Activated B cell treated with CpG ODN at 0.5 μM for 24 hours (primary cell): ENCODE measurements at places on chromosomes 6 and 20.

DNA sequence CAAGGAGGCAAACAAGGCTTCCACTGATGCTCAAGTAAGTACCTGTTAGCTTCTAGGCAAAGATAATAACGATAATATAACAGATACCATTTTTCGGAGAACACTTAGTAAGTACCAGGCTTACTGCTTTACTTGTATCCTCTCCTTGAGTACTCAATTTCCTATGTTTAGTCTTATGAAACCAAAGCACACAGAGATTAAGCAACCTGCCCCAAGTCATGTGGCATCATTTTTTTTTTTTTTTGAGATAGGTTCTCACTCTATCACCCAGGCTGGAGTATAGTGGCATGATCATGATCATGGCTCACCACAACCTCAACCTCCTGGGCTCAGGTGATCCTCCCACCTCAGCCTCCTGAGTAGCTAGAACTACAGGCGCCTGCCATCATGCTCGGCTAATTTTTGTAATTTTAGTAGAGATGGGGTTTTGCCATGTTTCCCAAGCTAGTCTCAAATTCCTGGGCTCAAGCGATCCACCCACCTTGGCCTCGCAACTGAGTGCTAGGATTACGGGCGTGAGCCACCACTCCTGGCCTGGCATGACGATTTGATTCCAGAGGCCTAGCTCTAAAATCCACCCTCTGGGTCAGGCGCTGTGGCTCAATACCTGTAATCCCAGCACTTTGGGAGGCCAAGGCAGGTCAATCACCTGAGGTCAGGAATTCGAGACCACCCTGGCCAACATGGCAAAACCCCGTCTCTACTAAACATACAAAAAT lies 14.0 kb downstream of the SPAG4 start:
- H3K4me3 ChIP-seq, result no peak overlapping the region
- no peak for DNase-seq
- H3K27me3 ChIP-seq, result no peaks in the 10 kb centered on the region
- peaks cover 2% of the 10 kb centered on the region for H3K4me1 ChIP-seq
- no peak overlapping the region for H3K27ac ChIP-seq

DNA sequence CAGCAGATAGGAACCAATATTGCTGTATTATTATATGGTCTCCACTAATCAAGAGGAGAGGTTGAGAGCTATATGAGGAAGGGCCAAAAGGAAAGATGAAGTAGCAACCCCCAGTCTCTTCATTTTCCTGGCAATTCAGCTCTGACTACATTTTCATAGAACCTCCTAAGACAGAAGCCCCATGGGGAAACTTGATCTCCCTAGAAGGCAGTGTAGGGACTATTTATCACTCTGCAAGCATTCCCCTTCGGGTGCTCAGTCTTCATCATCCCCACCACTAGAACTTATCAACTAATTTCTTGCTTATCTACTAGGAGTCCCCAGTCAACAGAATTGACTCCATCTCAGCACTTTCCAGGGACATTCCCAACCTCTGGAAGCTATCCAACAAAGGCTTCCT lies 25.5 kb upstream of the ITCH start:
- H3K27ac ChIP-seq, result no peak overlapping the region
- no peak for DNase-seq
- H3K4me1 ChIP-seq, result peaks cover 14% of the 10 kb centered on the region
- H3K36me3 ChIP-seq, result no peaks in the 10 kb centered on the region
- no peak overlapping the region for H3K4me3 ChIP-seq

DNA sequence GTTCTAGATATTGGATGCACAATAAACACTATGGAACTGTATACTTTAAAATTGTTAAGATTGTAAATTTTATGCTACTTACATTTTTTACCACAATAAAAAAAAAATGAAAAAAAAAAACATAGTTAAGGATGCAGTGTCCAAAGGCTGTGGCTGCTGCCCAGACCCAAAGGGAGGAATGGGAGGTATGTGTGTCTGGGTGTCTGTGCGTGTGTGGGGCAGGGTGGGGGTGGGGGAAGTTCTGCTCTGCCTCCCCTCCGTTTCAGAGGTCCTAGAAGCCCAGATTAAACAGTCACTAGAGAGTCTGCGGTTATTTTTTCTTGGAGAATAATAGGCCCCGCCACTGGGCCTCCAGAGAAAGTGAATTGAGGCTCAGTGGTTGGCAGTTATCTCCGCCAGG lies 136.4 kb upstream of the ARMC2 start:
- no peak for DNase-seq
- H3K4me3 ChIP-seq, result no peak overlapping the region
- no peak overlapping the region for H3K27ac ChIP-seq
- peaks cover 14% of the 10 kb centered on the region for H3K27me3 ChIP-seq
- no peaks in the 10 kb centered on the region for H3K4me1 ChIP-seq
- no peaks in the 10 kb centered on the region for H3K36me3 ChIP-seq

GRCh38 chr6:157980288-157981131 lies 1.2 kb upstream of the SYNJ2 start:
- peaks cover 2% of the 10 kb centered on the region for H3K36me3 ChIP-seq
- peaks cover 43% of the 10 kb centered on the region for H3K4me1 ChIP-seq
- H3K4me3 ChIP-seq, result peak overlapping the region; percentile 89
- H3K27me3 ChIP-seq, result no peaks in the 10 kb centered on the region
- DNase-seq, result peak; percentile 48

GRCh38 chr6:136365776-136366354 lies 76.2 kb upstream of the BCLAF1 start:
- H3K4me3 ChIP-seq, result peak overlapping the region; percentile 69
- peak overlapping the region; percentile 51 for H3K27ac ChIP-seq
- peaks cover 16% of the 10 kb centered on the region for H3K4me1 ChIP-seq
- H3K36me3 ChIP-seq, result peaks cover 1% of the 10 kb centered on the region

GRCh38 chr6:127289934-127290333 lies 23.3 kb downstream of the RNF146 start:
- no peak for DNase-seq
- peaks cover 62% of the 10 kb centered on the region for H3K36me3 ChIP-seq
- peaks cover 25% of the 10 kb centered on the region for H3K4me1 ChIP-seq
- no peaks in the 10 kb centered on the region for H3K27me3 ChIP-seq
- peak overlapping the region; percentile 79 for H3K27ac ChIP-seq

DNA sequence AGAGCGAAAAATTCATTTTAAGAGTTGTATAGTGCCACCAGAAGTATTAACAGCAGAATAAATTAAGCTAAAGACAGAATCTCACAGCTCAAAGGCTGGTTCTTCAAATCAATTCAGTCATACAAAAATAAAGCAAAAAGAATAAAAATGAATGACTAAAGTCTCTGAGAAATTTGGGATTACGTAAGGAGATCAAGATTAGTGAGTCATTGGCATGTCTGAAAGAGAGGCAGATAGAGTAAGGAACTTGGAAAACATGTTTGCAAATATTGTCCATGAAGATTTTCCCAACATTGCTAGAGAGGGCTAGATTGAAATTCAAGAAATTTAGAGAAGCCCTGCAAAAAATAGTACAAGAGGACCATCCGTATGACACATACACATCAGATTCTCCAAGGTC lies 1413.9 kb upstream of the ADGRB3 start:
- no peak overlapping the region for H3K27ac ChIP-seq
- no peaks in the 10 kb centered on the region for H3K4me1 ChIP-seq
- no peak for DNase-seq
- no peaks in the 10 kb centered on the region for H3K36me3 ChIP-seq
- no peaks in the 10 kb centered on the region for H3K27me3 ChIP-seq

GRCh38 chr6:31969712-31970603 lies 2.0 kb downstream of the DXO start:
- peak overlapping the region; percentile 21 for H3K4me3 ChIP-seq
- H3K27ac ChIP-seq, result peak overlapping the region; percentile 71
- H3K4me1 ChIP-seq, result peaks cover 39% of the 10 kb centered on the region
- peaks cover 63% of the 10 kb centered on the region for H3K36me3 ChIP-seq
- H3K27me3 ChIP-seq, result no peaks in the 10 kb centered on the region

DNA sequence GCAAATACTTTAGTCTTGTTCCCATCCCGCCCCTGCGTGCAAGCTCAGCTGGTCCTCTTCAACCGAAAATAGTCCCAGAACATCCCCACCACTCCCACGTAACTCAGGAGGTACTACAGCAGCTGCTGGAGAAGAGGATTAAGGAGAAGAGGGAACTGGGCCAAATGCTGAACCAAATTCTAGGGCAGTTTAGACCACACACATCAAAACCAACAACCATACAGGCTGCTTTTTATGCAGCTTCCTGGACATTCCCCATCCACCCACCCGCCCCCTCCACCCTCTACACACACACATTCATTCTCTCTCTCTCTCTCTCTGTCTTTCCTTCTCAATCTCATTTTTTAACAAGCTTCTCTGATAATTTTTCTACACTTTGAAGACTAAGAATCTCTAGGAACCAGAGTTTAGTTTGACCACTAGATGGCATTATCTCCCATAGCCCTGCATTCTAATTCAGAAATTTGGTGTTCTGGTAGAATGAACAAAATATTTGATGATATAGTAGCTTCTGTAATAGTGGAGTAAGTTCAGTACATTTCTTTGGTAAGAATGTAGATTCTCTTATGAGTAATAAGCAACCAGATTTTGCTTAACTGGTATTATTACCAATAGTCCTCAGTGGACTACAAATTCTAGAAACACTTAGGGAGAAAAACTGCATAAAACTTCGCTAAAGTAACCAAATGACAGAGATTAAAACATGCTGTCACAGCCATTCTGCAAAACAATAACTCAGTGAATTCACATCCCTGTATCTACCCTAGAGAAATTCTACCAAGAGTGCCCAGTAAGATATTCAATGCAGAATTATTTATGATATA lies 52.1 kb upstream of the BEND6 start:
- H3K36me3 ChIP-seq, result no peaks in the 10 kb centered on the region
- no peak overlapping the region for H3K27ac ChIP-seq
- DNase-seq, result no peak
- H3K4me1 ChIP-seq, result no peaks in the 10 kb centered on the region
- H3K4me3 ChIP-seq, result no peak overlapping the region

- H3K4me1 ChIP-seq, result peaks cover 7% of the 10 kb centered on the region
- H3K27me3 ChIP-seq, result no peaks in the 10 kb centered on the region
- H3K4me3 ChIP-seq, result no peak overlapping the region
- DNase-seq, result no peak
- H3K27ac ChIP-seq, result no peak overlapping the region
These were observed 30.3 kb upstream of the MDGA1 start for GRCh38 chr6:37727996-37728395.

GRCh38 chr6:80316686-80317231 lies 210.3 kb downstream of the BCKDHB start:
- no peak overlapping the region for H3K4me3 ChIP-seq
- H3K27ac ChIP-seq, result no peak overlapping the region
- no peaks in the 10 kb centered on the region for H3K27me3 ChIP-seq
- DNase-seq, result no peak
- H3K4me1 ChIP-seq, result peaks cover 3% of the 10 kb centered on the region
- H3K36me3 ChIP-seq, result peaks cover 3% of the 10 kb centered on the region

GRCh38 chr6:34583861-34584604 lies 27.9 kb upstream of the SPDEF start:
- no peak for DNase-seq
- H3K36me3 ChIP-seq, result peaks cover 39% of the 10 kb centered on the region
- peaks cover 5% of the 10 kb centered on the region for H3K4me1 ChIP-seq
- no peak overlapping the region for H3K4me3 ChIP-seq
- H3K27ac ChIP-seq, result no peak overlapping the region

GRCh38 chr6:111559188-111560097 lies 46.2 kb downstream of the TRAF3IP2 start:
- H3K27me3 ChIP-seq, result no peaks in the 10 kb centered on the region
- H3K4me3 ChIP-seq, result no peak overlapping the region
- H3K36me3 ChIP-seq, result peaks cover 59% of the 10 kb centered on the region

GRCh38 chr20:17845701-17846475 lies 122.7 kb downstream of the SNX5 start:
- peak overlapping the region; percentile 1 for H3K27ac ChIP-seq
- H3K27me3 ChIP-seq, result no peaks in the 10 kb centered on the region
- H3K4me1 ChIP-seq, result peaks cover 77% of the 10 kb centered on the region
- H3K36me3 ChIP-seq, result no peaks in the 10 kb centered on the region
- DNase-seq, result no peak

DNA sequence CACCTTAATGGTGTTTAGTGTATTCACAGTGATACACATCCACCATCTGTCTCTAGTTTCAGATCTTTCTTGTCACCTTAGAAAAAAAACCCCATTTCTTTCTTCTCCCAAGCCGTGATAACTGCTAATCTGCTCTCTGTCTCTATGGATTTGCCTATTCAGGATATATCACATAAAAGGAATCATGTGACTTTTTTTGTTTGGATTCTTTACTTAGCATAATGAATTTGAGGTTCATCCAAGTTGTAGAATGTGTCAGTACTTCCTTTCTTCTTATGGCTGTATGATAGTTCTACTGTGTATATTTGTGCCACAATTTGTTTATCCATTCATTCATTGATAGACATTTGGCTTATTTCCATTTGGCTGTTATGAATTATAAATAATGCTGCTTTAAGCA lies 57.1 kb downstream of the ITCH start:
- no peak overlapping the region for H3K27ac ChIP-seq
- peaks cover 74% of the 10 kb centered on the region for H3K36me3 ChIP-seq
- no peaks in the 10 kb centered on the region for H3K27me3 ChIP-seq

DNA sequence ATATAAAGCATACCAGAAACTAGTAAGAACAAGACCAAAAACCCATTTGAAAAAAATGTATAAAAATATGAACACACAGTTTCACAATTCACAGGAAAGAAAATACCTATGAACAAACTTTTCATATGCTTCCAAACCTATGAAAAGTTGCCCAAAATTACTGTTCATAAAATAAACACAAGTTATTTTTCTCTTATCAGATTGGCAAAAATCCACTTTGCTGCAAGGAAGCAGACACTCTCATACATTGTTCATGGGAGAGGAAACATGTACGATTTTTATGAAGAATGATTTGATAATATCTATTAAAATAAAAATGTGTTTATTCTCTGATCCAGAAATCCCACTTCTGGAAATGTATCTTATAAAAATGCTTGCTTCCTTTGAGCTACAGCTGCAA lies 40.0 kb upstream of the OCSTAMP start:
- H3K27ac ChIP-seq, result no peak overlapping the region
- no peaks in the 10 kb centered on the region for H3K36me3 ChIP-seq
- no peak overlapping the region for H3K4me3 ChIP-seq

- H3K27ac ChIP-seq, result no peak overlapping the region
- no peaks in the 10 kb centered on the region for H3K4me1 ChIP-seq
- H3K36me3 ChIP-seq, result no peaks in the 10 kb centered on the region
- peaks cover 2% of the 10 kb centered on the region for H3K27me3 ChIP-seq
- no peak for DNase-seq
- no peak overlapping the region for H3K4me3 ChIP-seq
These were observed 12.5 kb upstream of the RALGAPB start for GRCh38 chr20:38460040-38460623.

DNA sequence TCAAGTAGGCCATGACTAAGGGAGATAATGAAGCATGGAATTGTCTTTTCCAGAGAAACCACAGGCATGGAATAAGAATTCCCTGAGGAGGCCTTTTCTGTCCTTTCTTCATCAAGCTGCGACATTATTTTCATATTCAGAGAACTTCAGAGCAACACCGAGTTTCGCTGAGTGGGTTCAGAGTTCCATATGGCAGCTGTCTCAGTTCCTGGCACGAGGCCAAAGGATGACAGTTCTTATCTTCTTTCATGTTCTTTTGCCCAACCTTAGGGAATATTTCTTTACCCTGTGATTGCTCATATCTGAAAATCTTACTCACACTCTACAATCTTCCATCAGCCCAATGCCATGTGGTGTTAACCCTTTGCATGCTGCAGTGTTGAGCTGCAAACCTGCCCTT lies 135.3 kb upstream of the BMP2 start:
- DNase-seq, result no peak
- no peak overlapping the region for H3K27ac ChIP-seq
- H3K4me1 ChIP-seq, result no peaks in the 10 kb centered on the region
- no peak overlapping the region for H3K4me3 ChIP-seq
